ENCODE measurements at places on chromosomes 5 and 9.

GRCh38 chr9:75891771-75892215 is 1.3 kb downstream of the PCSK5 start:
- DNase-seq = no peak

GRCh38 chr9:104304925-104305324 is 199.1 kb upstream of the OR13F1 start:
- no peak for DNase-seq

DNA sequence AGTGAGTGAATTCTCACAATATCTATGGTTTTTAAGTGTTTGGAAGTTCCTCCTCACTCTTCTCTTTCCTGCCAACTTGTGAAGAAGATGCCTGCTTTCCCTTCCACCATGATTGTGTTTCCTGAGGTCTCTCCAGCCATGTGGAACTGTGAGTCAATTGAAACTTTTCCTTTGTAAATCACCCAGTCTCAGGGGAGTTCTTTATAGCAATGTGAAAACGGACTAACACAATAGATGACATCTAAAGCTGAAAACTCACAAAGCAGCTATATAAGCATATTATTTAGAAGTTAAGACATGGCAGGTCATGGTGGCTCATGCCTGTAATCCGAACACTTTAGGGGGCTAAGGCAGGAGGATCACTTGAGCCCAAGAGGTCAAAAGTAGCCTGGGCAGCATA is 130.2 kb downstream of the ARRDC3 start:
- no peak for DNase-seq

GRCh38 chr5:176181271-176181855 is 56.9 kb upstream of the SIMC1 start:
- no peak for DNase-seq

DNA sequence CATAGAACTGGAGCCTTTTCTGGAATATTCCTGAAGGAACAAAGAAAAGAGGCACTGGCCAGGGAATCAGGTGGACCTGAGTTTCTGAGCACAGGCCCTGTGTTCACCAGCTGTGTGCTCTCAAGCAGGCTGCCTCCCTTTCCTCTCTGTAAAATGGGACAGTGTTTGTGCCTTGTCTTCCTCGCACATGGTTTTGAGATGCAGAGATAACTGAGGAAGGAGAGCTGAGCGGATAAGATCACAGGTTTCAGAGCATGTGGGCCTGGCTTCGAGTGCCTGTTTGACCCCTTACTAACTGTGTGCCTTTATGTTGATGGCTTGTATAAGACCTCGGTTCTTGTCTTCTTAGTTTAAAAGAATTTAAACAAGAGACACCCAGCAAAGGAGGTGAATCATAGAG is 46.2 kb upstream of the HAND1 start:
- DNase-seq = no peak

- no peak for DNase-seq
Measured at GRCh38 chr5:103463261-103463660, 99.3 kb downstream of the NUDT12 start.

DNA sequence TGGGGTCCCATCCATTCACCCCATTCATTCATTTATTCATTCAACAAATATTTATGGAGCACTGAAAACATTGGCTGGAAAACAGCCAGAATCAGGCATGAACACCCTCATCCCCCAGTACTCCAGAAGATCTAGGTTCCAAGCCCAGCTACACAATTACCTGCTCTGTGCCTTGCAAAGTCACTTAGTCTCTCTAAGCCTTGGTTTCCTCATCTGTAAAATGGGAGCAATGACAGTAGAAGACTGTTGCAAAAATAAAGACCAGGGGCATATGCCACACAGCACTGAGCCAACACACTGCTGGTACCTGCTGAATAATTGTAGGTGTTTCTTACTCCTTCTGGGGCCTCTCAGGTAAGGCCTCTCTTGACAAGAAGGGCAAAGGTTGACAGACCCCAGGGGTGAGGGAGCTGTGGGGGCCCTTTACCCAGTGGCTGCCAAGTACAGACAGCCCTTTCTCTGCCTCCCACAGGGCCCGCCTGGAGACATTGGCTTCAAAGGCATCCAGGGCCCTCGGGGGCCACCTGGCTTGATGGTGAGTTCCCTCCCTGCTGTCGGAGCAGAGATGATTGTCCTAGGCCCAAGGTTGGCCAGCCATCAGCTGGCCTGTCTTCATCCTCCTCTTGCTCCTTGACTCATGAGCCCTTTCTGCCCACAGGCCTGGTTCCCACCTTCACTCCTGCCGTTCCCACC is 22.6 kb upstream of the ORM1 start:
- no peak for DNase-seq

DNA sequence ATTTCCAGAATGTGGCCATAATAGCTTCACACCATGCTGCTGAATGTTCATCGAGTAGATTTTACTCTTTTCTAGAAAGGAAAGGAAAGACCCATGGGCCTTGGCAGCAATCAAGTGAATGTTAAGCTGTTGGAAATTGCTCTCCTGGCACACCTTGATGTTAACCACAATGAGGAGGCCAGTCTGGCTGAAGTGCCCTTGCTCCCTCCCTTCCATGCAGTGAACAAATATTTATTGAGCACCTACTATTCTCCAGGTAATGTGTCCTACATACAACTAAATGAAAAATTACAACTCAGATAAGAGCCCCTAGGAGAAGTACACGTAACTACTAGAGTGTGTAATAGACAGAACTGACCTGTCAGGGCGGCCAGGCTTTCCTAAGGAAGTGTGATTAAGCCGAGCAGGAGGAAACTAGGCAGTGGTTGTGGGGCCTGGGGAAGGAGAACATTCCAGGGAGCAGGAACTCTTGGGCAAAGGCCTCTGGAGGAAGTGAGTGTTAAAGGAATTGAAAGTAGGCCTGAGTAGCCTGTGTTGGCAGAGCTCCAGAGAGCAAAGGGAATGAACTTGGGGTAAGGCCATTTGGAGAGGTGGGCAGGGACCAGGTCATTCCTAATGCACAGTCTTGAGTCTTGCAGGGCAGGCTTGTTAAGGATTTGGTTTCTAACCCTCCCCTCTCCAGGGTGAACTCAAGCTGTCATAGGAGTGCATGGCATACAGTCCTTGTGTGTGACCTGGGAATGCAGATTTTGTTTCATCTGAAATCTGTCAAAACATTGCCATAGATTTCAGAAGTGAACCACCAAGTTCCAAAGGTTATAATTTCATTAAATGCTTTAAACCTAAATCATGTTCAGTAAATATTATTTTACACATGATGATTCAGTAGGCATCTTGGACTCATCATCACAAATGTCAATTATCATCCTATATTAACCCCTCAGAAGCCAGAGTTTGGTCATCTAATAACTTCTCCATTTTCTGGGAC is 9.0 kb upstream of the ZSWIM6 start:
- no peak for DNase-seq

DNA sequence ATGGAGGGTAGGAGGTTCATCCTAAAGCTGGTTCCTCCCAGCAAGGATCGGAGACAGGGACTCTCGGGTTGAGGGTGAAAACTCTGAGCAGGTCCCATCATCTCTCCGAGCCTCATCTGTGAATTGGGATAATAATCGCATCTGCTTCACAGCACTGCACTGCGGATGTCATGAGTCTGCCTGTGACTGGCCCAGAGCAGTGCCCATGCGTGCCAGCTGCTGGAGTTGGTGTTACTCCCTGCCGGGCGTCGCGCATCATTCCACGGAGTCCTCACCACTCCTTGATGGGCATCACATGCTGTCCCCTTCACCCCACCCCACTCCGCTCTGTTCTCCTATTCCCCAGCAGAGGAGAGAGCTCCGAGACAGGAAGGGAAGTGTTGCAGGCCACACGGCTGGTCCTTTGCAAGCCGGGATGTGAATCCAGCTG is 35.1 kb upstream of the ORM1 start:
- no peak for DNase-seq

DNA sequence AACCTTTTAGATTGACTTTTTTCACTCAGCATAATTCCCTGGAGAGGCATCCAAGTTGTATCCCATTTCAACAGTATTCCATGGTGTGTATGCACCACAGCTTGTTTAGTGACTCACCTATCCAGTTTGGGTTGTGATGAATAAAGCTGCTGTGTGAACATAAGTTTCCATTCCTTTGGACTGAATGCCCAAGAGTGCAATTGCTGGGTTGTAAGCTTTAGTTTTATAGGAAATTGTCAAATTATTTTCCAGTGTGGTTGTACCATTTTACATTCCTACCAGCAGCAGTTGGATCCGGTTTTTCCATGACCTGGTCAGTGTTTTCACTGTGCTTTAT is 60.9 kb upstream of the TMED7 start:
- DNase-seq = no peak

DNA sequence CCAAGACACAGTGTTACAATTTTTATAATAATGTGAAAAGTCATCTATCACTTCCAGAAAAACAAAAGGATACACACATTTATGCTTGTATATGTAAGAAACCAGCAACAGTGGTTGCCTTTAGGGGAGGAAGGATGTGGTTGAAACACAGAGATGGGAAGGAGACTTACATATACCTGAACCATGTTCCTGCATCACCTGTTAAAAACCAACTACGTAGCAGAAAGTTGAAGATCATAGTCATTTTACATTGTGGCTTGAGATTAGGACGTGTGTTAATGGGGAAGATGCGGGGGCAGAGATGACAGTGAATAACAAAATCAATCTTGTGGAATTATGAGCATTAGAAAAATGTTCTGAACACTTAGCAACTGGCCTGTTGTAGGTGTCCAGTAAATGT is 307.3 kb downstream of the MLLT3 start:
- no peak for DNase-seq

DNA sequence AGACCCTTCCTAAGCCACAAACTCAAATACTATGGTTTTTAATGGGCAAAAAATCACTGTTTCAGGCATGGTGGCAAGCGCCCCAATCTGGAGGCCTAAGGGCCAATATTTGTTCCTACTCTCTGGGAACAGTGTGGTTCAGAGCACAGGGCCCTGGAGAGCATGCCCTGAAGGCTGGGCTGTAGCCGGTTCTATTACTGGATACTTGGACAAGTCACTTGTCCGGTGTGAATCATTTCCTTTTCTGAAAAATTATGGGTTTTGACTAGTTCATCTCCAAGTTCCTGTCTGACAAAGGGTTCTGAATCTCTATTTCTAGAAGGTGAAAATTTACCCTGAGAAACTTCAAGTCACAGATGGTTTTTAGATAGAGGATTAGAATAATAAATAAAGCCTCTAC is 75.0 kb downstream of the OTULIN start:
- no peak for DNase-seq

GRCh38 chr5:178469975-178470759 is 120.0 kb downstream of the COL23A1 start:
- DNase-seq = no peak

- DNase-seq = no peak
Measured at GRCh38 chr9:14775917-14776316, 53.4 kb upstream of the CER1 start.

- no peak for DNase-seq
Measured at GRCh38 chr5:10655972-10656830, 92.3 kb downstream of the ANKRD33B start.

DNA sequence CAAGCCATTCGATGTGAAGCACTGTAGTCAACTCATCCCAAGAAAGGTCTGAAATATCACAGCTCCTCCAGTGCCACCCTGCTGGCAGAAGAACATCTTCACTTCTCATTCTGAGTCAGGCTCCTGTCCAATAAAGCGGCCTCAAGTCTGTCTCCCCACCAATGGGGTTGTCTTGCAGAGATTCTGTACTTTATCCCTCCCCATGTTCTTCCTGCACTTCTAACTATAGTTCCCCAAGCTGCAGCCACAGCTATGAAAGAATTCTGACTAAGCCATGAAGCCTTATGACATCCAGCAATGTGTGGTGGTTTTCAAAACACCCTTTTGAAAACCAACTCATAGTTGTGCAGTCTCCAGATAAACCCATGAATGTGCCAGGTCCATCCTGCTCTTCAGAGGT is 6.8 kb downstream of the MACROH2A1 start:
- no peak for DNase-seq

DNA sequence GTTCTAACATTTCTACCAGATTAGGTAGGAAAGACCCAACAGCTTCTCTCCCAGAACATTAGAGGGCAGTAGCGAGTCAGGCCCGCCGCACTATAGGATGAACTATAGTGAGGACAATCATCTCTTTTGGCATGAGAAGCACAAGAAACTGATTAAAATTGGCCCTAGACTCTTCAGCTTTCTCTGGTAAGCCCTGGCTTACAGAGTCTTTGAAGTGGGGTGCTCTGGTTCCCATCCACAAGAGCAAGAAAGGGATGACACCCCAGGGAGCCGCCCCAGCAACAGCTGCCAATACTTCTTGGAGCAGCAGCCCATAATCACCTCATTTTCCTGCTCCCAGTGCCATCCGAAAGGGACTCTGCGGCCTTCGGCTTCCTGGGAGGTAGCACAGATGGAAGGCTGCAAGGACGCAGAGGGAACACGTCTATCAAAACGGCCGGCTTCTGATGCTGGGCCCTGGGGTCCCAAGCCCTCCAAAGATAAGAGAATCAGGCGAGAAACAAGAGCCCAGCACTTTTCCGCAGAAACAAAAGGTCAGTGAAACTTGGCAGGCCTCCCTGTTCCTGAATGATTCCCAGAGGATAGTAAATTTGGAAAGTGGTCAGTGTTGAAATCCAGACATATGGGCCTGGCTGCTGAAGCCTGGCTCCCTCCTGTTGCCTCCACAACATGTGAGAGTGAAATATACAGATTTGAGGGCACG is 69.3 kb downstream of the HSD17B3 start:
- peak; percentile 39 for DNase-seq

GRCh38 chr9:96478829-96479371 is 28.9 kb downstream of the HABP4 start:
- DNase-seq = no peak

DNA sequence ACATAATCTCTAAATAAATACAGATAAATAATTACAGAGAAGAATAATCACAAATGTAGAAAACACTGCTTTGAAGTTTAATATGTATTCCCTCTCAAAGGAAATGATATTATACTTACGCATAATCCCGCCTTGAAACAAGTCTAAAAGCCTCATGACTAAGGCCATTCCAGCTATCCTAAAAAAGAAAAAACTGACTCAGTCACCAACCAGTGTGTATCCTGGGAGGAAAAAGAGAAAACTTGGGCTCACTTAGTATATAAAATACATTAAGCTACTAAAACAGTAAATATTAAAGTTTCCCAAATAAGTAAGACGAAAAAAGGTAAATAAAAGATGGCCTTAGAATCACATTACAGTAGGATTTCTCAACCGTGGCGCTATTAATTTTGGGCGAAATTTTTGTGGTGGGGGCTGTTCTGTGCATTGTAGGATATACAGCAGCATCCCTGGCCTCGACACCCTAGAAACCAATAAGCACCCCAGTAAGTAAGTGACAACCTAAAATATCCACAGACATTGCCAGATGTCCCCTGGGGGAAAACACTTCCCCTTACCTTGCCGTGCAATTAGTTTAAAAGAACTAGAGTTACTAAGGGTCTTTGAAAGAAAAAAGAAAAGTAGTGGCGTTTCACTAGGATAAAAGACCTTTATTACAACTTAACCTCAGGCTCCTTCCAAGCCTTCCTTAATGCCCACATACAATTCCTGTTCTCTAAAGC is 1.1 kb downstream of the HSPA9 start:
- no peak for DNase-seq

- peak; percentile 34 for DNase-seq
Measured at GRCh38 chr9:32378993-32379729, 5.3 kb upstream of the ACO1 start.

- no peak for DNase-seq
Measured at GRCh38 chr5:98962587-98962986, 33.8 kb upstream of the CHD1 start.

- DNase-seq = no peak
Measured at GRCh38 chr5:169161022-169161680, 139.8 kb downstream of the SLIT3 start.

GRCh38 chr9:136791516-136792276 is 552 bp downstream of the TMEM141 start:
- DNase-seq = peak; percentile 37
